Fibroblast of skin of right quadriceps (primary cell): ENCODE measurements at places on chromosomes 5 and 9.
A peak's percentile ranks its signal among the peaks of the same experiment; 100 is the strongest.

DNA sequence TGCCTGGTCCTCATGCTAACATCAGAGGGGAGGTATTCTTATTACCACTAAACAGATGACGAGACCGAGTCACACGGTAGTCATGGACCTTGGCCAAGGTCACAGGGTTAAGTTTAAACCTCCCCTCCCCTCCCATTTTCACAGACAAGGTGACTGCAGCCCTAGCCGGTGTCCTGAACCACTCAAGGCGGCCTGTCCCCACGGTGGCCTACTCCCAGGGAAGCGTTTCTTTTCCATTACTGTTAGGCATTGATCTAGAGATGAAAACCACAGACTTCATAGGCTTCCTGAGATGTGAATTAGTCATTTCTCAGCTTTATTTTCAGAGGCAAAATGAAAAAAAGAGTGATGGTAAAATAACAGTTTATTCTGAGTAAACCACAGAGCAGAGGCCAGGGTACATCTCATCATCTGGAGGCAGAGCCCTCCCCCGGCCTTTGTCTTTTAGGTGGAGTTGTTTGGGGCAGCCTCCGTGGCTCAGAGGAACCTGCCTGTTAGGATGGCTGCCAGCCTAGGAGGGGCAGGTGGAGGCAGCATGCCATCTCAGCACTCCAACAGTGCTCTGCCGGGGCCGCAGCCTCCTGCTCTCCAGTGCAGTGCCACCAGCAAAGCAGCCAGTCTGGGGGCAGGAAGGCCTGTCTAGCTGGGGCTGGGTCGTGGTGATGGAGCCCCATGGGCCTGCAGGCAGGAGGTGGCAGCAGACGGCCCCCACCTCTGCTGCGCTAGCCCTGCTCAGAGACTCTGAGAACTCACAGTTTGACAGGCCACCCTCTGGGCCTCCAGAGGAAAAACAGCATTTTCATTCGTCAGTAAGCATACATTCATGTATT is 71.2 kb downstream of the RAPGEF1 start:
- peak; percentile 75 for DNase-seq

GRCh38 chr5:88984040-88984439 is 101.1 kb upstream of the MEF2C start:
- no peak for DNase-seq

GRCh38 chr5:137933491-137933911 is 44.2 kb downstream of the PKD2L2 start:
- DNase-seq, result peak; percentile 67

DNA sequence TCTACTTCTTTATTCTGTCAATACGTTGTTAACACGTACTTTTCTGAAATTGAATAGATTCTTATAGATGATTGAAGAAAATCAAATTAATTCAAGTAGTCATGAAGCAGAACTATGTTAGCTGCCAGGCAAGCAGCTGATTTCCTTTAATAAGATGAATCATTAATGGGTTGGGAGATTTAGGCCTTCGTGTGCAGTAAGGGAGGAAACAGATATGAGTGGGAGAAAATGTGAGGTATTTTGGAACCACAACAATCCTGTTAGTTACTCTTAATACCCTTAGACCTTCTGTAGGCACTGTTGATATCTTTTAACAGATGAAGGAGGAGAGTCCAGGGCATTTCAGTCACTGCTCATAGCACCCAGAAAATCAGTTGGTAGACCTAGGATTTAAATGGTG is 121.0 kb downstream of the AOPEP start:
- peak; percentile 78 for DNase-seq

DNA sequence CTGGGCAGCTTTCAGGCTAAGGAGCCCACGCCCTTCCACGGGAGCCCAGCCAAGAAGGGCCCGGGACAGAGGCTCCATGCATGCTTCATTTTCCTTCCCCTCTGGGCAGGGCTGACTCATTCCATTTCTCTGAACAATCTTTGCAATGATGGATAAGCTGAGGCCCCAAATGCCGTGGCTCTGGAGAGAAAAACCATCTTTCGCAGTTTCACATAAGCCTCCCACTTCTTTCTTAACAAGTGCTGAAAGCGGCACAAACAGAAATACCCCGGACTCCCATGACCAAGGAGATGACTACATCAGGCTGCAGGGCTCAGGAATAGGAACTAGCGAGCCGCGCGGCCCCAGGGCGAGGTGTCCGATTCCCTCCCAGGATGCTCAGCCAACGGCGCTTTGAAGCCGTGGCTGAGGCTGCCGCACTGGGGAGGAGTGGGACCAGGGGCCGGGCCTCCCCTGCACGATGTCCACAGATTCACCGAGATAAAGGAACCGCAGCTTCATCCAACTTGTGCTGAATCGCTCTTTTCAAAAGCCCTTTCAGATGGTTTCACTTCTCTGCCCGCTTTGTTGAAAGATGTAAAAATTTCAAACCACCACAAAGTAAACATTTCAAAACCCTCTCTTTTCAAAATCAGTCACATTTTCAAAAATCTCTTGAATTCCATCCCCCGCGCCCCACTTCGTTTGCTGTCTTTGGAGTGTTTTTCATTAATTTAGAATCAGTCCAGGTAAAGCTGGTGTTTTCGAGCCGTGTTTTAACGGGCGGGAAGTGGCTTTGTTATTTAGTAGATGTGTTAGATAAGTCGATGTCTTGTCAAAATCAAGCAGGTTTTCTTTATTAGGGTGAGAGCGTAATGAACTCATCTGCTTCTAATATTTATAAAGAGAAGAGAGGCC is 96.5 kb upstream of the LMX1B start:
- peak; percentile 81 for DNase-seq

GRCh38 chr5:19266791-19267190 is 721.2 kb downstream of the CDH18 start:
- no peak for DNase-seq

DNA sequence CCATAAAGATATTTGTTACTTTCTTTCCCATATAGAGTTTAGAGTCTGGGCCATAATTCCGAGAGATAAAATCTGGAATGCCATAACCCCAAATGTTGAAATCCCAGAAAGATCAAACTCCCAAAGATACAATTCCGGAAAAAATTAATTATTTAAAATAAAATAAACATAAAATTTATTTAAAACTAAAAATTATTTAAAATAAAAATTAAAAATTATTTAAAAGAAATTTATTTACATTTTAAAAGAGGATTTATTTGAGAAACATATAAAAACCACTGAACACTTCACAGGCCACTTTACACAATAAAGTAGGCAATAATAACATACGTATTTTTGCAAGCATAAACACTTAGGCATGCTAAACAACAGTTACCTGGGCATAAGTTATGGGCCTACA is 57.9 kb downstream of the SHC3 start:
- DNase-seq, result no peak

GRCh38 chr5:9540791-9541190 is 5.1 kb downstream of the SEMA5A start:
- DNase-seq, result peak; percentile 65

- DNase-seq, result no peak
Observed at GRCh38 chr5:51860532-51861018, 477.3 kb downstream of the ISL1 start.
